ENCODE measurements at places on chromosomes 4 and X.

GRCh38 chr4:166981847-166982246, 252.4 kb downstream of the SPOCK3 start:
- no peak for DNase-seq

- no peak for DNase-seq
These were observed 79.3 kb downstream of the RBPJ start for GRCh38 chr4:26400132-26400531.

DNA sequence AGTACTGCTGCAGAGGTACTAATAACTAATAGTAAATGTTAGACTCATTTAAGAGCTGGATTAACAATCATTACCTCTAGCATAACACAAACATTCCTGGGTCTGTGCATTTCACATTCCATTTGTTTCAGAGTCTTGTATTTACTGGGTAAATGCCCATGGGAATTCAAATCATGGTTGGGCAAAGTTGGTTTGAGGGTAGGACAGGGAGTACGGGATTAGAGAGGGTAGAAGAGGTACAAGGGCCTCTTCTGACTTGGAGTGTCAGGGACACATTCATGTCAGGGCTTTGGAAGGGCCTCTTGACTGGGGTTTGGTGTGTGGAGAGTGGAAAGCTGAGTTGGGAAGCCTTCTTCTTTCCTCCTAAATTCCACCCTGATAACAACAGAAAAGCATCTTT, 65.9 kb downstream of the WWC2 start:
- no peak for DNase-seq

- DNase-seq = no peak
These were observed 136.5 kb downstream of the AASDH start for GRCh38 chr4:56250776-56251175.

DNA sequence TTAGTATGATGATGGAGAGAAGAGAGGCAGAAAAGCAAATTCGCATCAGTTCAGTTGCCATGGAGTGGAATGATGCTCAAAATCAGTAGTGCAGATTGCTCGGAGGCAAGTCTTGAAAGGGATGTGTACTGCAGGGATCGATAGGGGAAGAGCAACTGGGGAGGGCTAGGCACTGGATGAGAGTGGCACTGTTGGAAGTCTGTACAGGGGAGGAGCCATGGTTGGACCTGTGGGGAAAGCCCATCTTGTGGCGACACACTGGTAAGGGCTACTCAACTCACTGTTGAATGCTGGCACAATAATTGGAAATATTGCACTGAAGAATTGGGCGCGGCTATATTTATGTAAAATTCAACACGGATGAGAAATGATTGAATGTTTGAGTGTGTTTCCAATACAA, 1.2 kb downstream of the RAB9B start:
- DNase-seq = no peak

DNA sequence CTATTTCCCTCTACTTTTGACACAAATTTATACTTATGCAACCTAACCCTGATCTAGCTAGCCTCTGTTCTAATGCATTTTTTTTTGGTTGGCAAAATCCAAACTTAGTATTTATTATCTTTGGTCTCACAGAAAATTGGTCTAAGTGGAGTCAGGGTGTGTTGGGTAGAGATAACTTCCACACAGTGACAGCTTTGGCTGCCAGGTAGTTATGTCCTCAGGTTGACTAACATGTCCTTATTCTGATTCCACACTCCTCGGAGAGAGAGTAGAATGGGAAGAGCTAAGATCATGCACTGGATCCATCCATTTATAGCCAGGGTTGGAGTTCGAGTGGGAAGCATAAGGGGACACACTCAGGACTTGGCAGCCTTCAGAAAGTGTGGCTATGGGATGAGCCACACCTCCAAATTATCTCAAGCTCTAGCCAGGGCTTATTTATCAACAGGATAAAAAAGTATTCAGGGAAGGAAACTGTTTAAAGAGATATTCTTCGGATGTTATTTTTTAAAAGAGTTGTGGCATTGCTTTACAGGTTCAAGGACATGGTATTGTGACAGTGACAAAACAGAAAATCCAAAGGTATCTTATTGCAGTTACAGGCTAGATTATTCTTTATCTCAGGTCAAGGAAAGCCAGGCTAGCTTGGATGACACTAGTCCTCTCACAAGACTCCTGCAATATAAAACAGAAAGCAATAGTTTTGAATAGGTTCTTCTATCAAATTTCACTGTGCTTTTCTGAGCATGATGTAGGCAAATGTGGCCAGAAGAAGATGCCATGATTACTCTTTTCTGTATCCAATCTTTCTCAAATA, 51.5 kb downstream of the NPY1R start:
- no peak for DNase-seq

GRCh38 chr4:112112590-112113170, 32.6 kb upstream of the FAM241A start:
- peak; percentile 19 for DNase-seq

DNA sequence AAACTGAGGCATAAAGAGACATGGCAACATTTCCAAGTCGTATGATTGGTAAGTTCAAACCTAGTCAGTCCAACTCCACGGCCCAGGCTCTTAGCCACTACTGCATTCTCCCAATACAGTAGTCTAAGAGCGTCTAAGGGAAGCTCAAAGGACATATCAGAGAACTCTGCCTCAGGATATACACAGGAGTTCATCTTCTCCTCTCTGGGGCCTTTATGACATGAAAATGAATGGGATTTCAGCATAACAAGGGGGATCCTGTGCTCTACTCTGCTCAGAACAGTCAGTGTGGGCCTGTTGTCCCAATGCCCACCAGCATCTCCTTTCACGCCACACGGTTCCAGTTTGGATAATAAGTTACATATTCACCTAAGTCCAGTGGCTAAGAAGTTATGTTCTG, 4.2 kb downstream of the GASK1B start:
- no peak for DNase-seq

DNA sequence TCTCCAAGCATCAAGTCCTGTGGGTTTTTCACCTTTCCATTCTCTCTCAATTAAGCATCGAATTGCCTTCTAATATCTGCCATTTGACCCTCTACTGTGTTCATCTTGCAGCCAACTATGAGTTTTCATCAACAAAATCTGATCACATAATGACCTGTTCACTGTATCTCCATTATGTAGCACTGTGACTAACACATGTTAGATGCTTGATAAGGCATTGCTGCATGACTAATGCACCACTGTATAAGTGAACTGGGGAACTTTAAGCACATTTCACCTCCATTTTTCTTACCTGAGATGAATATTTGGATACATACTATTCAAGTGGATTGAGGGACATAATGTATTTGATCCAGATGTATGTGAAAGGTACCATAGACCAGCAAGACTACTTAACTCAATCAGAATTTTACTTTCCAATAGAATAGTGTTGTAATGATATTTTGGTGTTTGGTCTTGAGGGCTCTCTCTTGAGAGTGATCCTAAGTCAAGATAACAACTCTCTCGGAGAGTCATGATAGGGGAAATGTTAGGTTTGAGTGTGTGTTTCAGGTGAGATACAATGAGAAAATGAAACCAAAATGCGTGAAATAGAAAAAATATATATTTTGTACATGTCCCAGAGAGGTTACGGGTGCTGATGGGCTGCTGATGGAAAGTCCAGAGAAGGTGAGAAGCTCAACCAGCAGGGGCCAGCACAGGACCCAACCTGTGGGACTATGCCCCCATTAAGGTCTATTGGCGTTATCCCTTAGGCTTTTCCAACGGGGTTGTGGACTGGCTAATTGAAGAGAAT, 60.2 kb upstream of the HS3ST1 start:
- DNase-seq = no peak

GRCh38 chr4:173507471-173508385, 22.3 kb downstream of the HAND2 start:
- DNase-seq = no peak

DNA sequence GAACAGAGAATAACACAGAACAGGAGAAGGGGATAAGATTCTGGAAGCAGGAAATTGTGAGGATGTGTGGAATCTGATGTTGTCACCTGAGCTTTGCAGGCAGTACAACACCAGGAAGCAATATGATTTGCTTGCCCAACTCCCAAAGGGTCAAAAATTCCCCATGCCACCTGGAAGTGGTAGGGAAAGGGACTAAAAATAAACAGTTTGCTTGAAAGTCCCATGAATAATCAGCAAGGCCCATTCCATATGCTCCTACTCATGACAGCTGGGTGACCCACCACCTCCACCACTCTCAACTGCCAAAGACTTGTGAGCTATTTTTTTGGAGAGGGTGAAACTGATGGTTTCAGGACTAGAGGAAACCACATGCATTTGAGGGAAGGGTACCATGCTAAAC, 168.4 kb downstream of the KCNIP4 start:
- no peak for DNase-seq

DNA sequence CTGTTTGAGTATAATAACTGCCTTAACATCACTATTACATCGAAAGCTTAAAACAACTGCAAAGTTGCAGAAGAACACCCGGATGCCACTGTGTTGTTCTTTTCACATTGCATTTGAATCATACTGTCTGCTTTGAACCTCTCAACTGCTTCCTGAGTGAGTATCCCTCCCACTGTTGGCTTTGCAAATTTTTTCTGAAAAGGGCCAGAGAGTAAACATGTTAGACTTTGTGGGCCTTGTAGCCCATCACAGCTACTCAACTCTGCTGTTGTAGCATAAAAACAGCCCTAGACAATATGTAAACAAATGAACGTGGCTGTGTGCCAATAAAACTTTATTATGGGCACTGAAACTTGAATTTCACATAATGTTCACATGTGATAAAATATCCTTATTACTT, 76.1 kb downstream of the NSG1 start:
- no peak for DNase-seq

DNA sequence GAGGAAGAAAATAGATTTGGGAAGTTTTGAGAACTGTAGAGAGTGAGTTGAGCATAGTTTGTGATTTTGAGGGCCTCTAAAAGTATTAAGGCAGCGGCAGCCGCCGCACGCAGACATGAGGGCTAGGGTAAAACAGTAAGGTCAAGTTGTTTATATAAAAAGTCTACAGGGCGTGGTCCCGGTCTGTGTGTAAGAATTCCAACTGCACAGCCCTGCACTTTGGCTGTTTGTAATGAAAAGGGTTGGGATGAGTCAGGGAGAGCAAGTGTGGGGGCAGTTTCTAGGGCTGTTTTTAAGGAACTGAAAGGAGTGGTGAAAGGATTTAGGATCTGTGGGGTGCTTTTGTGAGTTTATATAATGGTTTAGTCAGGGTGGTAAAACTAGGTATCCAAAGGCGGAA, 55.0 kb downstream of the BEX3 start:
- no peak for DNase-seq

GRCh38 chr4:119678761-119679160, 50.2 kb upstream of the PDE5A start:
- no peak for DNase-seq

- no peak for DNase-seq
These were observed 142.9 kb downstream of the PCDH7 start for GRCh38 chr4:30863021-30863420.

DNA sequence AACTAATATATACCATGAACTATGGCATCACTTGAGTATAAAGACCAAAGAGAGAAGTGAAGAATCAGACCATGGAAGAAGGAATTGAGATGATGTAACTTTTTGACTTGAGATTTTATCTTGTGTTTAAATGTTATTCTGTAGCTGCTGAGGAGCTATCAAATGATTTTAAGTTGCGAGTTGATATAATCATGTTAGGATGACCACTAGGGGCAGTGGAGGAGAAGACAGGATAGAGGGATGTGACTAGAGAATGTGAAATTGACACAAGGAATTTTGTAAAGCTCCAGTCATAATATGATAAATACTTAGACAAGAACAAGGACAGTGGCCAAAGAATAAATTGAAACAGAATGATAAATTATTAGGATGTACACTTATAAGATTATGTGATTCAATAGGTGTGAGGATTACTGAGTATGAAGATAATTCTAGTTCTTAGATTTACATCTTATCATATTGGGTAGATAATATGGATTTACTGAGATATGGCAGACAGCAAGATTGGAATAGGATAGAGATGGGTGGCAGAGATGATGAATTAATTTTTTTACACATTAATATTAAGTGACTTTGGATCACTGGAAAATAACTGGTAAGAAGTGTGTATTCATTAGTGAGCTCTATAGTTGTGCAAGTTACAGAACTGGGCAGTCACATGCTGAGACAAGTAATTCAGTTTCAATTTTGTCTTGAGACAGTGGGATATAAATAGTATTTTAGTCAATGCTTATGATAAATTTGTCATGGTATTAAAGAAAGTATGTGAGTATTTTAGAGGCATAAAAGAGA, 816.0 kb upstream of the PCDH10 start:
- no peak for DNase-seq

DNA sequence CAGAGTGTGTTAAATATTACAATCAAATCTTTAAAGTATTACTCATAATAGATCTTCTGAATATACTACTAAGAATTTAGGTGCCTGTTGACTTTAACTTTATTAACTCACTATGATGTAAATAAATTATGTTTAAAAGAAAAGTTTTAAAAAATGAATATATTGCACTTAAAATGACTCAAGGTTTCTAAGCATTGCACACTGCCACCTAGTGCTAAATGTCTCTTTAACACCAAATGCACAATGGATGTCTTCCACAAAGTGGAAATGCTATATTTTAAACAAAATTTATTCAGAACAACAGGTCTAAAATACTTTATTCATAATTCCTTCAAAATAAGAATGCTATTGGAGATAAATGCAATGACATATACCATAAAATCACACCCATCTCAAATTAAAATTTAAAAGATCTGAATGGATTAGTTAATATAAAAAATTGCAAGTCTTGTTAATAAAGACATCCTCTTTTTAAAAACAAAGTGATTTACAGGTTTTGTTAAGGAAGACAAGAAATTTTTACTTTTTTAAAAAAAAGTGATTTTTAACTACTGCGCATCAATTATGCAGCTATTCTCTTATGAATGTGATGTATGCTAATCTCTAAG, 5.5 kb downstream of the INPP4B start:
- no peak for DNase-seq

GRCh38 chr4:185713731-185714130, 98.3 kb downstream of the SORBS2 start:
- no peak for DNase-seq

- DNase-seq = no peak
These were observed 165.6 kb upstream of the S100G start for GRCh38 chrX:16484338-16484737.

DNA sequence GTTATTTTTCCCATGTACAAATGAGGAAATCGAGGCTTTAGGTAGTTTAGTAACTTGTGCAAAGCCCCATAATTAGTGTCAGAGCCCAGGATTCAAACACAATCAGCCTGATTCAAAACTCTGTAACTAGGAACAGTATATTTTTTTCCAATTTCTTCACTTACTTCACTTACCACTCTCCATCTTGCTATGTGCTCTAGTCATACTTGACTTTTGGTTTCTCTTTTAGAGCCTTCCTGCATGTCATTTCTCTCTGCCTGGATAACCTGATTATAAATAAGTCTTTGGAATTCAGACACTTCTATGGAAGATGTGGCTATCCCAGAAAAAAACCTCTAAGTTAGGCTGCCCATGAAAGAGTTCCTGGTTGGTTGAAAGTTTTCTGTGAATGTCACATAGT, 22.2 kb downstream of the SATL1 start:
- no peak for DNase-seq

- DNase-seq = no peak
These were observed 100.2 kb upstream of the MED14 start for GRCh38 chrX:40835526-40835925.

DNA sequence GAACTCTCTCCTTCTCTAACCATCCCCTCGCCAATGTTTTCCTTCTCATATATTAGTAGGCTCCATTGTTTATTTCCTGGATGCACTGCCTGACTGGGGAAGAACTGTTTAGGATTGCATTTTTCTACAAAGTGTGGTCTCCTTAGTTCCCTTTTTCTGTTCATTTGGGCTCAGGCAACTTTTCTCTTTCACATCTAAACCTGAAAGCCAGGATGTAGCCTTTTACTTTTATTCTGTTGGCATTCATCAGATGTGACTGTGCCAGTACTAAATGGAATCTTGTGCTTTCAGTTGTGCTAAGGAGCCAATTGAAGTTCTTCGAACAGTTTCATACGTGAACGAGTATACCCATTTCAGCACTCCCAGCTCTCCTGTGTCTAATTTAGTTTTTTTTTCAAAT, 59.8 kb downstream of the DDIT4L start:
- no peak for DNase-seq

Measured in SHP77 (cell line).